ENCODE measurements at places on chromosomes 7 and 10.
A peak's percentile ranks its signal among the peaks of the same experiment; 100 is the strongest.

GRCh38 chr7:135964274-135964673, 12.9 kb downstream of the MTPN start:
- no peak for DNase-seq

GRCh38 chr7:30988351-30989005, 24.7 kb downstream of the GHRHR start:
- no peak for DNase-seq

DNA sequence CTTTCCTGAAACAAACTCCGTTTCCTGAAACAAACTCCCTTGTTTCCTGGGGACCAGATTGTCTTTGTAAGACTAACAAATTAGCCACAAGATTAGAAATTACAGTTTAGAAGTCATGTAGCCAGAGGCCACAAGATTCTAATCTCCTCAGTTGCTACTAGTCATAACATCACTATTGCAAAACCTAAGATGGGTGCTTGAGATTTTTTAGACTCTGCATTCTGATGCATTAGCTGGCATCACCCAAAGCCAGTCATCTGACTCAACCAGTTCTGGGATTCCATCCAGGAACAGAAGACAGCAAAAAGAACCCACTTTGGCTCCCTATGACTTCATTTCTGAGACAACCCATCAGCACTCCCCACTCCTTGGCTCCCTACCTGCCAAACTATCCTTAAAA, 367.9 kb upstream of the MBL2 start:
- no peak for DNase-seq

GRCh38 chr10:33095867-33096815, 138.1 kb upstream of the ITGB1 start:
- no peak for DNase-seq

- DNase-seq: peak; percentile 17
Measured at GRCh38 chr10:74589851-74590250, 236.5 kb upstream of the KAT6B start.

GRCh38 chr7:138804618-138805017, 6.6 kb upstream of the ATP6V0A4 start:
- no peak for DNase-seq

DNA sequence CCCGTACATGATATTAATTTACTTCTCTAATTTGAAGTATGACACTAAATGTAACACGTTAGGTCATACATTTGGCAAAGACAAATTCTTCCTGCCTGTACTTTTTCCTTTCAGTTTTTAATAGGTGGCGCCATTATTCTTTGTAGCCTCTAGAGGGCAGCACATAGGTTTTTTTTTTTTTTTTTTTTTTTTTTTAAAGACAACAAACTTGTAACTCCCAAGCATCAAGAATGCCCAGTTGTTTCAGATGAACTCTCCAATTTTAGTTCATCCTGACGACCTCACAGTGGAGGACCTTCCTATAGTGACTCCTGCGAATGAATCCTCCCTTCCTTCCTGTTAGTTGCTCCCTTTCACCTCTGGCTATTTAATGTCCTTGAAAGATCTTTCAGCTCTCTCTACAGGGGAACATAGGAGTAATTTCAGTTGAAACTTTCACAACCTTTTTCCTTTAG, 139.3 kb upstream of the HDAC9 start:
- peak; percentile 50 for DNase-seq

DNA sequence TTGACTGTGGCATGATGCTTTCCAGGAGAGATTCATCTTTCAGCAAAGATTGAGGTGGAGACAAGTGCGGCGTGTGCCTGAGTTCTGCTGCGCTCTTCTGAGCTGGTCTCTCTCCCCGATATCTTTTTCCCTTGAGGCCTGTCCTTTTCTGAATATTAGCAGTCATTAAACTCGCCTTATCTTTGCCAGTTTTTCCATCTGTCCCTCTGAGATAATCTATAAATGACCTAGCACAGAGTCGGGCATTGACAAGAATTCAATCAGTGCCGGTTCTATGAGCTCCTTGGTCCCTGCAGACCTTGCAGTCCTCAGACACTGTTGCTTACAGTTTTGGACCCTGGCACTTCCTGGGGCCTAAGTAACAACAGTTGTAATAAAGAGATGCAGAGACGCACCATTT, 89.7 kb upstream of the IKZF1 start:
- DNase-seq: peak; percentile 26

- no peak for DNase-seq
Measured at GRCh38 chr7:12706900-12707536, 19.6 kb downstream of the ARL4A start.

DNA sequence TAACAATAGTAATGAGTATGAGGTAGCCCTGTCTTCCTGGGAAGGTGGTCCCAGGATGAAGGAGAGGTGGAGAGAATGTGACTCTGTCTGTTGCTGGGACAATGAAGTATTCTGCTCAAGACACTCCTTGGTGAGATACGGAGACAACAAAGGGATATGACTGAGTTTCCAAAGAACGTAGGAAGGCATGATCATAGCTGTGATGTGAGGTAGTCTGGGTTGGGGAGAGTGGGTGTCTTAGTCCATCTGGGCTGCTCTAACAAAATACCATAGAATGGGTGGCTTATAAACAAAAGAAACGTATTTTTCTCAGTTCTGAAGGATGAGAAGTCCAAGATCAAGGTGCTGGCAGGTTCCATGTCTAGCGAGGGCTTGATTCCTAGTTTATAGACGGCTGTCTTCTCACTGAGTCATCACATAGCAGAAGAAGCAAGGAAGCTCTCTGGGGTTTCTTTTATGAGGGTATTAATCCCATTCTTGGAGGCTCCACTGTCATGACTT, 84.9 kb upstream of the RHOBTB1 start:
- no peak for DNase-seq

- no peak for DNase-seq
Measured at GRCh38 chr10:2351566-2351965, 614.2 kb upstream of the ADARB2 start.

GRCh38 chr10:70737250-70737649, 47.9 kb downstream of the TBATA start:
- DNase-seq: no peak

GRCh38 chr10:73780966-73781365, 882 bp upstream of the CHCHD1 start:
- DNase-seq: peak; percentile 45

GRCh38 chr10:5045095-5045494, 41.4 kb upstream of the AKR1C2 start:
- DNase-seq: no peak

DNA sequence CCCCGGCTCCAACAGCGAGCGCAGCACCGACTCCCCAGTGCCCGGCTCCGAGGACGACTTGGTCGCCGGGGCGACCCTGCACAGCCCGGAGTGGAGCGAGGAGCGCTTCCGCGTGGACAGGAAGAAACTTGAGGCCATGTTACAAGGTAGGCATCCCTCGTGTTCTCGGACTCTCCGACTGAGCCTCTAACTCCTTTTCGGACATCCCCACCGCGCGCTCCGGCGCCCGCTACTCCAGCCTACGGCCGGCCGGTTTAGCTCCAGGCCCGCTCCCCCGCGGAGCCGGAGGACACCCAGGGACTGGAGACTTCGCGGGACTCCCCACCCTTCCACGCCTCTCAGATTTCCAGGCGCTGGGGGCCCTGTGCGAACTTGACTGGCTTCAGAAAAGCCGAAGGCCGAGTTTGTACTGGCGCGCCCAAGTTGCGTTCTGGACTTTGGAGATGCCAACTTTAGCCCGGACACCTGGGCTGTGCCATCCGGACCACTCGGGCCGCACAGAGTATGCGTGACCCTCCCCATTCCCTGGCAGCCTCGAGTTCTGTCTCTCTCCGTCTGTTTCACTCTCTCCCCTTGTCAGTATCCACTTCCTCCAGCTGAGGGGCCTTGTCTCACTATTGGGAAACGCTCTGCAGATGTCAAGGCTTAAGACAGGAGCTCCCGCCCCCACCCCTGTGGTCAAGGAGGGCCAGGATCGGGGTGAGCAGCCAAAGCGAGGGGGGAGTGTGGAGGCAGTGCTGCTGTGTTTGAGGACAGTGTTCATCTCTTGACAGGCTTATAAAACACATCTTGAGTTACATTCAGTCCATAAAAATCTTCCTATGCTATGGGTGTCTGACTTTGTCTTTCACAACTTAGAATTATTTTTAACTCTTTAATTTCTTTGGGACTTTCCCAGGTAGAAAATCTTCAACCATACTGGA, 777 bp downstream of the BICC1 start:
- no peak for DNase-seq

DNA sequence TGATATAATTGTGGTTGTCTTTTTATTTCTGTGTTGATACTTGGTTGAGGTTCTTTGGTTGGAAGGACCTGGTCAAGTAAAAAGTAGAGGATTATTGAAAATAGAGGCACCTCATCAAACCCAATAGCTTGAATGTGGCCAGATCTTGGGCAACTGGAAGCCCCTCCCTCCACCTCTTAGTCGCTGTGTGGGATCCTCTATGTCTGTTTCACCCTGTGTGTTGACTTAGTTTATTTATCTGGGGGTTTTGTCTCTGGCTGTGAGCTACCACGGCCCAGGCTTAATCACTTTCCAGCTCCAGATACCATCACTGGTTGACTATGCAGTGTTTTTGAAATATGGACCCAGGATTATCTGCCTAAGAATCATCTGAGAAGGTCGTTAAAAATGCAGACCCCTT, 58.3 kb downstream of the AP3M1 start:
- DNase-seq: no peak

- DNase-seq: no peak
Measured at GRCh38 chr10:33945051-33945450, 610.6 kb upstream of the NRP1 start.

DNA sequence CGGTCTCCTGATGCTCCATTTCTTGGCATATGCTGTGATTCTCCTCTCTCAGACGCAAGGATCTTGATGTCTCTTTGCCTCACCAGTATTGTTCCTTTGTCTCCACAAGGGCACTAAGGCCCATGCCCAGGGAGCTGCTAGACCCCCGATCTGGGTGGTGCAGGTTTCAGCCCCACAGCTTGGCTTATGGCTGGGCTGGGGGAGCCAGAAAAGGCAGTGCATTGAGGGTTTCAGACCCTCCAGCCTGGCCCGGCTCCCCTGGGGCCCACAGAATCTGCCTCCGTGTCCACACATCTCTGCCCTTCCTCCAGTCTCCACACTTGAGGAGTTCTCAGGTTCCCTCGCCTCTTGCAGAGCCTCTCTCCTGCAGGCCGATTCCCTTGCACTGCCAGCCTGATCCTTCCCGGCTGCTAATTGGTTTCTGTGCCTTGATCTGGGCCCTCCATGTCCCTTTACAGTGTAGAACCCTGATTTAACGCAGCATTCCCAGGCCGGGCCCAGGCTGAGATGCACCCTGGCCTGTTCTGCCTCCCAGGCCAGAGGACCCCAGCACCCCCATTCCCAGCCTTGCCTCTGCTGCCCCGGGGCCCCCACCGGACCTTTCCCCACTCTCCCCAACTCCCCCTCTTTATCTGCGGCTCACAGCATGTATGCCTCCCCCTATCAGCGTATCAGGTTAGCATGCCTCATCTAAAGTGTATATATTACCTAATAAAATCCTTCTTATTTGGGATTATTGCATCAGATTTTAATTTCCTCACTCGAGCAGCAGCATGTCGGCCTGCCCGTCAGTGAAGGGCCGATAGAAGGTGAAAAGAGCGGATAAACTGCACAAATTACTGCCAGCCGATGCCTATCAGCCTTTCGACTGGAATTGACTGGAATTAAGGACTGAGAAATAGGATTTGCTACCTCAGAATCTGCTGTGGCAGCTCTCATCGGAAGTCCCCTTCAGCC, 145.7 kb downstream of the C10orf105 start:
- DNase-seq: no peak

DNA sequence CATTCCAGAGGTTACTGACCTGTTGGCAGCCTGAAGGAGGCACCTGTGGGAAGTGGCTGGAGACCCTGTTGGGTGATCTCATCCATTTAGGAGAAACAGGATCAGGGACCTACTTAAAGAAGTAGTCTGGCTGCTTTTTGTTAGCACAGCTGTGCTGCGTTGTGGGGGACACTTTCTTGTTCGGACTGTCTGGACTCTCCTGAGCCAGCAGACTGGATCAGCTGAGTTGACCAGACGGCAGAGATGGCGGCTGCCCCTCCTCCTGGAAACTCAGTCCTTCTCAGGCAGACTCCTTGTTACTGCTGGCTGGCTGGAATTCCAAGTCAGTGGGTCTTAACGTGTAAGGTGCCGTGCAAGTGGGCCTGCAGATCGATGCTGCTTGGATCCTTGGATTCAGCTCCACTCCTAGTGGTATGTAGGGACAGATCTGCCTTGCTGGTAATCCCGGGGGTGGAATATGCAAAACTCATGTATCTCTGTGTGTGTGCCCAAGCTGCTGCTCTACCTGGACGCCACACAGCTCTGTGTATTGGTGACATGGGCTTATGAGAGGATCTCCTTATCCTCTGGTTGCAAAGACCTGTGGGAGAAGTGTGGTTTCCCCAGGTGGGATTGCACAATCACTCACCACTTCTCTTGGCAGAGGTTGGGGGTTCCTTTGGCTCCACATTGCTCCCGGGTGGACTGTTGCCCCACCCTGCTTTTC, 87.3 kb downstream of the CCSER2 start:
- no peak for DNase-seq

- DNase-seq: no peak
Measured at GRCh38 chr7:159147246-159147645, 2.6 kb upstream of the VIPR2 start.

DNA sequence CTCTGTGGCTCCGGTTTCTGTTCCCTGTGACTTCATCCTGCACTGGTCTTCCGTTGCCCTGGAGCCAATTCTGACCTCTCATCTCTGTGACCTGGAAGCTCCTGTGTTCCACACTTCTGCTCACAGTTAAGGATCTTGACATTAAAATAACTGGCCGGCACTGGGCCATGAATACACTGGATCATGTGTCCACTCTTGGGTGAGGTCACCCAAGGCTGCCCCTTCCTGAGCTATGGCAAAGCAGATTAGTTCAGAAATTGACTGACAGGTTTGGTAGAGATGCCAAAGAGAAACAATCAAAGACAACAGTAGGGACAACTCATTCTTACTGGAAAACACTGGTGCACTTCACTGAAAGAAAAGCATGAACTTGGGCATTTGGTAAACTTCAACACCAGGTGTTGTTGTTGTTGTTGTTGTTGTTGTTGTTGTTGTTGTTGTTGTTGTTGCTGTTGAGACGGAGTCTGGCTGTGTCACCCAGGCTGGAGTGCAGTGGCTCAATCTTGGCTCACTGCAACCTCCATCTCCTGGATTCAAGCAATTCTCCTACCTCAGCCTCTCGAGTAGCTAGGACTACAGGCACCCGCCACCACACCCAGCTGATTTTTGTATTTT, 36.7 kb upstream of the GRID1 start:
- no peak for DNase-seq

GRCh38 chr7:76064208-76064970, 16.5 kb downstream of the MDH2 start:
- DNase-seq: no peak

GRCh38 chr10:93475871-93476270, 6.3 kb downstream of the MYOF start:
- DNase-seq: no peak

GRCh38 chr7:148561099-148561498, 29.5 kb upstream of the C7orf33 start:
- no peak for DNase-seq

All from erythroblast (primary cell).